ENCODE measurements at places on chromosomes 6 and 20.

GRCh38 chr6:28587746-28588075 lies 62.0 kb downstream of the GPX5 start:
- no peak for DNase-seq

DNA sequence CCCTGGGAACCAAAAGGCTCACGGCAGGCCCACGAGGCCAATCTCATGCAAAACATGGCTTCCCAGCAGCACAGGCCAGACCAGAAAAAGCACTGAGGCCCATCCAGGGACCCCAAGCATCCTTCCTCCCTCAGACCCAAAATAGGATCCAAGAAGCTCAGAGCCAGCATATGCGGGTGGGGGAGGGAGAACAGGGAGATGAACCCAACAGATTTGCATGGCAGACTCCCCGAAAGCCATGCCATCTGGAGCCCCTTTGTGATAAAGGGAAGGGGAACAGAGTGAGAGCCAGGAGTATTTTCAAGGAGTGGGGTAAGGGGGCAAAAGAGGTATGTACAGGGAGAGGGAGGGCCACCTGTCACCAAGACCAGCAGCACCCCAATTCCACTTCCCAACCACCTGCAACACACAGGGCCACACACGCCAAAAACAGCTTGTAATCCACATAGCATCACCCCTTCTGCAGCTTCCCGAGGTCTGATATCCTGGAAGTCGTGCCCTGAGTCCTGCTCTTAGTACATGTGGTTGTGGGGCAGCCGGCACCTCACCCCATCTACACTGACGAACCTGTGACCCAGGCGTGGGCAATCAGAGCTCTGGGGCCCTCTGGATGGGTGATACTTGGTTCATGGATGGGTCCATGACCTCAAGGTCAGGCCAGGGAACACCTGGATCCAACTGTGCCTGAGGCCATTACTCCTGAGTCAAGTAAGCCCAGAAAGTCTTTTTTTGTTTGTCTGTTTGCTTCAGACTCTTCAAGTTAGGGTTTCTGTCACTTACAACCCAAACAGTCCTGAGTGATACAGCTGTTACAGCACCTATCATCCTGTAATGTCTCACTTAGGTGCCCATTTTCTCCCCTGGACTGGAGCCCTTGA lies 24.4 kb downstream of the PREX1 start:
- no peak for DNase-seq

GRCh38 chr6:127291495-127291894 lies 24.8 kb downstream of the RNF146 start:
- no peak for DNase-seq

GRCh38 chr6:149456311-149457021 lies 28.3 kb downstream of the ZC3H12D start:
- no peak for DNase-seq

DNA sequence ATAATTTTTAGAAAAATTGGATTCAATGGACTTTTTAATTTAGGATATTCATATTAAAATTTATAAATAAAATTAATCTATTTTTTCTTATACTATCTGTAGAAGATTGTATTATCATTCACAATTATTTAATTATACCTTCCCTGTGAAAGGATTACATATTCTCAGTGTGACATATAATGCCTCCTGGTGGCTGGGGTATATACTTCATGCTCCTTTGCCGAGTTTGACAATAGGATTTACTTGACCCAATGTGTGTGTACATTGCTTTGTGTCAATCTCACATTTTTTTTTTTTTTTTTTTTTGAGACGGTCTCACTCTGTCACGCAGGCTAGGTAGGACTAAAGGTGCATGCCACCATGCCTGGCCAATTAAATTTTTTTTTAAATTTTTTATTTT lies 230.0 kb upstream of the CHD6 start:
- DNase-seq = no peak

GRCh38 chr6:25697537-25698340 lies 45.7 kb downstream of the SCGN start:
- DNase-seq = no peak

DNA sequence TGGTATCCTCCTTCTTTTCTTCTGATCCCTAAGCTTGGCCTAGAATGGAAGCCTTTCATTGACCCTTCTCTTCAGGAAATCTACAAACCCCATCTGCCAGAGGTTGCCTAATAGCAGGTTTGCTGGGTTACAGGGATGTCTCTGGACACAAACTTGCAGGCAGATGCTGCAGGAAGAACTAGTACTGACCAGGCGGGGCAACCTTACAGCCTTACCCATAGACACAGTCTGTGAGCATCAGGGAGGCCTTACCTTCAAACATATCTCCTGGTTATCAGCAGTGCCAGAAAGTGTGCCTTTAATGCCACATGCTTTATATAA lies 2.6 kb downstream of the SCUBE3 start:
- DNase-seq = no peak

- DNase-seq = no peak
These were observed 49.6 kb upstream of the RIPOR2 start for GRCh38 chr6:24985323-24985722.

DNA sequence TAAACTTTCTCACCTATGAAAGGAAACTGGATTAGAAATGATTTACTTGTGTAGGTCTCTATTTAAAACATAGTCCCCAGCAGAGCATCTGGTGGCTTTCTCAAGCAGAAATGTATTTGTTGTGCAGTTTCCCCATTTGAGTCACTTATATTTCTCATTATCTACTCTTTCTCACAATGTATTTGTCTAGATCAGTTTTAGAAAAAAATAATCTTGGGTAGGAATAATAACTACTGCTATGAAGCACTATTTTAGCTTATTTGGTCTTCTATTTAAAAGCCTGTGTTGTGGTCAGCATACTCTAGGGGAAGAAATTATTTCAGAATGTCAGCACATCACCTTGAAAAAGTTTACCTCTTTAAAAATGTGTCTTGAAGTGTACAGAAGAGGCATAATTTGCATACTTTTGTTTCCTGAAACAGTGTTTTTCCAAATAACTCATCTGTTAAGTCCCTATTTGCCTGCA lies 60.9 kb upstream of the PRL start:
- no peak for DNase-seq

DNA sequence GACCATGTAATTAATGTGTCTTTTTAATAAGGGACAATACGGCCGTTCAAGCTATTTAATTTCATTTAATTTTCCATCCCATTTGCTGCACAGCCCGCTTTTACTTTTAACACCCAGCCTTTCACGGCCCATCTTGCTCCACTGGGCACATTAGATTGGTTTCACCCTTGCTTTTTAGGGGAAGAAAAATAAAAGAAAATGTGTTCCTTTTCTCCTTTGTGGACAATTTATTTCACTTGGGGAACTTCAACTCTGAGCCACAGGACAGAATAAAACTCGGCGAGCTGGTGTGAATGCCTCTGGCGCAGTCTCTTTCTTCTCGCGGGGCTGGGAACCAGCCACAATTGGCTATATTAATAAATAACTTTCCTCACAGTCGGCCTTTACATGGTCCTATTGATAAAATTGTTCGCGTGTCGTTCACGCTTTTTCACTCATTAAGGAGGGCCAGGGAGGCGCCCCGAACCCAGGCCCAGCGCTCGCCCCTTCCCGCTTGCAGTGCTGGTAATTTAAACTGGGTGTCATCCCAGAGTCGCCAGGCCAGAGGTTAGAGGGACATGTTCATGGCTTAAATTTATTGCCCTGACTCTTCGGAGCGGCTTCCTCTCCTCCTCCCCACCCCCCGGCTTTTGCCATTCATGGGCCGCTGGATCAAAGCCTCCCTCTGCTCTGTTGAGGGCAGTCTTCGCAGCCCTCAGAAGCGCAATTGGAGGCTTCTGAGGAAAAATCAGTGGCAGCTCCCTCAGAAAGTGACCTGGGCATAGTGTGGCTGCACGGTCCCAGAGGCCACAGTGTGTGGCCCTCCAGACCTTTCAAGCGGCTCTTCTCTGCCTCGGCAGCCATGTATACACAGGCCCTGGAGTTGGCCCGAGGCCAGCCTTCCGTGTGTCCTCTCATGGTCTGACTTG lies 2.2 kb upstream of the PRDM13 start:
- no peak for DNase-seq

DNA sequence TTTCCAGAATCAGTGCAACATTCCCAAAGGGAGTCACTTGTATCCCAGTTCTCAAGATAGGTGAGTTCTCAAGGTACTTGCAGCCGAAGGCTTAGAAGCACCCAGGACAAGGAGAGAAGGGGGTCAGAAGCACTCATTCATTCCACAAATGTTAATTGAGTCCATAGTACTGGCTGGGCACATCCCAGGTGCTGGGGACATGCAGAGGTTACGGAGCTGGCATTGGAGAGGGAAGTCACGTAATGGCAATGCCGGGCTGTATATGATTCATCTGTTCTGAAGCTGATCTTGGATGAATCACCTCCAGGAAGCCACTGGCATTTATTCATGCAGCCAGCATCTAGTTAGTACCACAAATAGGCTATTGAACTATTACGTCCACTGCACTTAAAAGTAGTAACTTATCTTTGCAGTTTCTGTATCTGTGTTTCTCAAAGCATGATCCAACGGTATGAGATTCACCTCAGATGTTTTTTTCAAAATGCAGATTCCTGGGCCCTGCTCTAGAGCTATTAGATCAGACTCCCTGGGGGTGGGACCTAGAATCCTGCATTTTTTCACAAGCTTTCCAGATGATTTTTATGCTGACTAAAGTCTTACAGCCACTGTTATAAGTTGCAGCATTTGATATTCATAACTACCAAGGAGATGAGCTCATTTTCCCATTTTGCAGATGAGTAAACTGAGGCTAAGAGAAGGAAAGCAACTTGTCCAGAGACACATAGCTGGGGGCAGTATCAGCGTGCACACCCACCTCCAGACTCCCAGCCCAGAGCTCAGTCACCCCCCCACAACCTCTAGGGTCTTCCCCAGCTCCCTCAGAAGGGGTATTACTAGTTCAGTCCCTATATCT lies 44.1 kb upstream of the ID1 start:
- DNase-seq = no peak

DNA sequence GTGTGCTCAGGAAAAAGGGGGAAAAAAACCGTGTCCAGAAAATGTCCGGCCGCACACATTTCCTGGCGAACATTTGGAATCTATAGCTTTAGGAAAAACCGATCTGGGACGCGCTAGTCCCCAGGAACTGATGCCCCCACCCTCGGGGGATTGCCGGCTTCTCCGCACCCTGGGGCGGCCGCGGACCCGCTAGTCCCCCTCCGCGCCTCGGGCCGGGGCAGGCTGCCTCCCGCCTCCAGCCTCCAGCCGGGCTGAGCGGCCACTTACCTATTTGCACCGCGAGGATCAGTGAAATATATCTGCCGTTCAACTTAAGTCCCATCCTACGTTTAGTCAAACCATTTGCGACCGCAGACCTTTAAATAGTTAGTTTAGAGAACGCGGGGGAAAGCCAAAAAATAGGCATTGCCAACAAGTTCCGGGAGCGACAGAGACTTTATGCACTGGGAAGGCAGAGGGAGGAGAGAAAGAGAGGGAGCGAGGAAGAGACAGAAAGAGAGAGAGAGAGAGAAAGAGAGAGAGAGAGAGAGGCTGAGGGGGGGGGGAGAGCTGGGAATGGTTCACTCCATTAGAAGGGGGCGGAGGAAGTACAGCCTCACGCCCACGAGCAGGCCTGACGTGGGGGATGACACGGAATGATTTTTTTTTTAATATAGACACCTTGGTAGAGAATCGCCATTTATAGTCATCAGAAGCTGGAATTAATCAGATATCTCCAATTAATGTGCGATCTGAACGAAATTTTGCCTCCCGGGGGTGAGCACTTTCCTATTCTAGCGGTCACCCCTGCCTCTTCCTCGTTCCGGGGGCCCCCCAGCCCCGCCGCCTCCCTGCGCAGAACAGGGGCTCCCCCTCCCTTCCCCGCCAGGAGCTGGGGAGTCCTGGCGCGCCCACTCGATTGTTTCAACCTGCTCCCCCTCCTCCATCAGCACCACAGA lies at the start of gene NRN1:
Gene NRN1 (minus strand): TSS at position 498 of the 938 bp plus-strand sequence. CDS start 176 bp downstream, at position 322.
- DNase-seq = no peak

GRCh38 chr6:129239825-129240491 lies 357.0 kb downstream of the LAMA2 start:
- DNase-seq = no peak

GRCh38 chr6:84569882-84570281 lies 194.5 kb downstream of the TBX18 start:
- DNase-seq = no peak

DNA sequence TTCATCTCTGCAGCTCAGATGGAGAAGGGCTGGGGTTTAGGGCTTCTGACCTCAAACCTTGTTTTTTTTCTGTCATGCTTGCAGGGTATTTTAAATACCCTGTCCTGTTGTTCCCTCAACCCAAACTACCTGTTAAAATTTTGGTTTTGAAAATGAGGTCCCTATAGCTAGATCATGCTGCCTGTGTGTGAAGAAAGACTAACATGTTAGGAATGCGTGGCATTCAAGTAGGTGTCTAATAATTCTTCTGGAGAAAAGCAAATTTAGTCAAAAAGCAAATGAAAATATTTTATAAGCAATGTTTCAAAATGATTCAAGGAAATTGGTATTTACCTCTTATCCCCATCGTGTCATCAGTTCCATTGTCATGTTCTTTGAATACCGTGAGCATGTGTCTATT lies 77.2 kb upstream of the C20orf144 start:
- DNase-seq = no peak

GRCh38 chr20:298776-299391 lies 1.5 kb downstream of the ZCCHC3 start:
- DNase-seq = no peak

- DNase-seq = no peak
These were observed 246.0 kb downstream of the PHACTR1 start for GRCh38 chr6:12962529-12962928.

DNA sequence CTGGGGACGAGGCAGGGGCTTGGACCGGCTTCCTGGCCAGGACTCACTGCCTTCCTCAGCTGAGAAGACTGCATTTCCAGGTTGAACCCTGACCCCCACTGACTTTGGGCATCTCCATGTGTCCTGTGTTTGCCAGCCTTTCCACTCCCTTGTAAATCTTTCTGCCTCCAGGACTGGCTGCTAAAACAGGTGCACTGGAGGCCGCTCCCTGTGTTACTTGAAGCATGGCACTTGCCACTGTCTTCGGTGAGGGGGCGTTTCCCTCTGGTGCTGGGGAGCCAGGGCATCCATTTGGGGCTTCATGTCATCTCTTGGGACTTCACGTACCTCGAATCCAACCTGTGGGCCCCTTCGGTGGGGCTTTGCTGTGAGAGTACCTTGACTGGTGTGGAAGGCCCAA lies 6.7 kb upstream of the RBM38 start:
- no peak for DNase-seq

DNA sequence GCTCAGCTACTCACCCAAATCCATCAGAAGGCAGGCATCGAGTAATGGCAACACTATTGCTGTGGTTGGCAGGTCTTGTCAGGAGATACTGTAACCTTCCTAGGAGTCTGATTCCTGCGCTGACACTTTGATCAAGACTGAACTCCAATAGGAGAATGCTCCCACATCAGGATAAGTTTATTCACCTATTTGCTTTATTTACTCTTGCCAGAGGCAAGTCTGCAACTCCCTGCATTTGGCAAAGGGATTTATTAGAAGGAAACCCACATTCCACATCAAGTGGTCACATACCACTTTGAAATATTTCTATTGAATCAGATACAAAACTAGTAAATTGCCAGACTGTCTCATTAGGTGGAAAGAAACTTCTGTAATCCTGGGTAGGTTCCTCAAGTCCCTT lies 43.5 kb downstream of the ZFAND3 start:
- DNase-seq = no peak

- DNase-seq = no peak
These were observed 27.5 kb downstream of the TMEM200A start for GRCh38 chr6:130393306-130393705.

GRCh38 chr20:36752582-36752981 lies 6.7 kb upstream of the NDRG3 start:
- no peak for DNase-seq

GRCh38 chr6:13065581-13065980 lies 262.8 kb downstream of the TBC1D7 start:
- no peak for DNase-seq
